ENCODE measurements at places on chromosomes 16 and 17. TPM values are rescaled to one million over a fixed set of nuclear protein-coding genes. Genes with fewer than 3 reads are reported as not detected.

DNA sequence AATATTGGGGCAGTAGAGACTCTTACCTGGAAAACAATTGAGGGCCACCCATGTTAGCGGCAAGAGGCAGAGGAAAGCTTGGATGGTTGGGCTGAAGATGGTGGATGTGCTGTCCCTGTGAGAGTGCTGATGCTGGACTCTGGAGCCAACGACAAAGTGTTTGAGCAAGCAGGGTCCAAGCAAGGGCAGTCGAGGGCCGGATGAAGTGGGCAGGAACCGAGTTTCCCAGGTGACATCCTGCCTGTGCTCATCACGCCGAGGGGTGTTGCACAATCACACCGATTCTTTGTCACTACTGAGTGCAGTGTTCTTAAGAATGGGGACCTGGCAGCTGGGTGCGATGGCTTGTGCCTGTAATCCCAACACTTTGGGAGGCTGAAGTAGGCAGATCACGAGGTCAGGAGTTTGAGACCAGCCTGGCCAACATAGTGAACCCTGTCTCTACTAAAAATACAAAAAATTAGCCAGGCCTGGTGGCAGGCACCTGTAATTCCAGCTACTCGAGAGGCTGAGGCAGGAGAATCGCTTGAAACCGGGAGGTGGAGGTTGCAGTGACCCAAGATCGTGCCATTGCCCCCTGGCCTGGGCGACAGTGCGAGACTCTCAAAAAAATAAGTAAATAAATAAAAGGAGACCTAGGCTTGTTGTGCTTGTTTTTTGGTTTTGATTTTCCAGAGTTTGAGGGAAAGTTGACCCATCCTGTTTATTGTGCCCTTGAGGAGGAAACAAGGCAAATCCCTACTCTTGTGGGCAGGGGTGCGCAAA, 6.1 kb downstream of the PYCARD start:
- H3K27ac ChIP-seq, result no peak overlapping the region
- peaks cover 65% of the 10 kb centered on the region for H3K36me3 ChIP-seq

GRCh38 chr17:34133350-34133749, 121.7 kb upstream of the CCL2 start:
- H3K27ac ChIP-seq, result no peak overlapping the region
- no peaks in the 10 kb centered on the region for H3K4me1 ChIP-seq
- H3K36me3 ChIP-seq, result no peaks in the 10 kb centered on the region
- H3K27me3 ChIP-seq, result peaks cover 3% of the 10 kb centered on the region
- no peak for DNase-seq

Gene TPPP3
- not detected for total RNA-seq

- H3K27me3 ChIP-seq, result peaks cover 2% of the 10 kb centered on the region
- no peaks in the 10 kb centered on the region for H3K4me1 ChIP-seq
- no peaks in the 10 kb centered on the region for H3K36me3 ChIP-seq
- no peak overlapping the region for H3K27ac ChIP-seq
- no peak for DNase-seq
- no peak overlapping the region for H3K4me3 ChIP-seq
Observed at GRCh38 chr17:31695456-31696090, 163.5 kb downstream of the COPRS start.

Gene KCNH6
- total RNA-seq, result not detected

GRCh38 chr17:48173191-48173984, 65.8 kb downstream of the SNX11 start:
- no peaks in the 10 kb centered on the region for H3K27me3 ChIP-seq
- H3K4me1 ChIP-seq, result peaks cover 28% of the 10 kb centered on the region
- H3K4me3 ChIP-seq, result no peak overlapping the region
- DNase-seq, result no peak
- H3K36me3 ChIP-seq, result peaks cover 19% of the 10 kb centered on the region

Gene MSLN
- not detected for total RNA-seq

- no peaks in the 10 kb centered on the region for H3K27me3 ChIP-seq
- no peak for DNase-seq
- no peaks in the 10 kb centered on the region for H3K36me3 ChIP-seq
- no peak overlapping the region for H3K4me3 ChIP-seq
- peaks cover 3% of the 10 kb centered on the region for H3K4me1 ChIP-seq
Observed at GRCh38 chr17:78870621-78871020, 30.0 kb upstream of the USP36 start.

Gene OSBPL7
- 12.8 TPM for total RNA-seq

Gene OSGIN1
- total RNA-seq, result 0.75 TPM

- peak; percentile 79 for DNase-seq
- H3K27me3 ChIP-seq, result no peaks in the 10 kb centered on the region
- peaks cover 28% of the 10 kb centered on the region for H3K36me3 ChIP-seq
- peak overlapping the region; percentile 94 for H3K27ac ChIP-seq
- H3K4me3 ChIP-seq, result peak overlapping the region; percentile 82
Observed at GRCh38 chr17:35243561-35244340, 879 bp downstream of the SLFN5 start.

GRCh38 chr17:7067198-7067597, 12.9 kb downstream of the CLEC10A start:
- H3K4me3 ChIP-seq, result no peak overlapping the region
- DNase-seq, result no peak
- no peaks in the 10 kb centered on the region for H3K36me3 ChIP-seq
- H3K4me1 ChIP-seq, result no peaks in the 10 kb centered on the region
- H3K27ac ChIP-seq, result no peak overlapping the region

Gene CNTD1
- total RNA-seq, result not detected

GRCh38 chr17:34706029-34706428, 126.6 kb downstream of the TMEM132E start:
- H3K4me1 ChIP-seq, result no peaks in the 10 kb centered on the region
- no peak overlapping the region for H3K27ac ChIP-seq
- H3K36me3 ChIP-seq, result no peaks in the 10 kb centered on the region
- peaks cover 23% of the 10 kb centered on the region for H3K27me3 ChIP-seq
- no peak overlapping the region for H3K4me3 ChIP-seq

Gene HCRT
- not detected for total RNA-seq

GRCh38 chr17:70869402-70870085, 700.2 kb downstream of the KCNJ2 start:
- DNase-seq, result no peak
- no peak overlapping the region for H3K4me3 ChIP-seq
- no peaks in the 10 kb centered on the region for H3K4me1 ChIP-seq
- no peak overlapping the region for H3K27ac ChIP-seq

GRCh38 chr16:75323933-75324332, 72.5 kb upstream of the BCAR1 start:
- no peak for DNase-seq
- no peak overlapping the region for H3K27ac ChIP-seq
- peaks cover 46% of the 10 kb centered on the region for H3K4me1 ChIP-seq
- no peak overlapping the region for H3K4me3 ChIP-seq
- peaks cover 2% of the 10 kb centered on the region for H3K27me3 ChIP-seq
